Motor neuron (in vitro differentiated cells): ENCODE measurements at places on chromosomes 11 and 22. TPM values are rescaled to one million over a fixed set of nuclear protein-coding genes. Genes with fewer than 3 reads are reported as not detected.

- peak; percentile 15 for ATAC-seq
Observed at GRCh38 chr11:125224391-125225021, 60.0 kb downstream of the PKNOX2 start.

ATM gene
- 41.2 and 51.1 TPM in 2 replicates for total RNA-seq

ZNF280B gene
- 4.3 and 4.4 TPM in 2 replicates for total RNA-seq

RSF1 gene
- 90.2 and 94.8 TPM in 2 replicates for total RNA-seq

KMT2A gene
- total RNA-seq, result 38.6 and 54.9 TPM in 2 replicates

DNA sequence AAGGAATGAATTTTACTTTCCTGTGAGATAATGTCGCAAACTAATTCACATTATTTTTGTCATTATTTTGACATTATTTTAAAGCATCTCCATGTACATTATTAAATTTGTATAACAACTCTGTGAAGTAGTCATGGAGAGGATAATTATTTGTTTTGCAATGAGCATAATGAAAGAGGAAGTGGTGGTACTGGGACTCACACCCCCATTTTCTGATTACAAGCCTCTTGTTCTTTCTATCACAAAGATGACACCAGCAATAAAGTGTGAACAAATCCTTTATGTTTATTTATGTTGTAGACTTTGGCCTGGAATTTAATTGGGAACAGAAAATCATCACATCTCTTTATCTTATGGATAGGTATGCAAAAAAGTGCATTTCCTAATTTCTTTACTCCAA is 522.6 kb downstream of the TMEM135 start:
- no peak for ATAC-seq

DNA sequence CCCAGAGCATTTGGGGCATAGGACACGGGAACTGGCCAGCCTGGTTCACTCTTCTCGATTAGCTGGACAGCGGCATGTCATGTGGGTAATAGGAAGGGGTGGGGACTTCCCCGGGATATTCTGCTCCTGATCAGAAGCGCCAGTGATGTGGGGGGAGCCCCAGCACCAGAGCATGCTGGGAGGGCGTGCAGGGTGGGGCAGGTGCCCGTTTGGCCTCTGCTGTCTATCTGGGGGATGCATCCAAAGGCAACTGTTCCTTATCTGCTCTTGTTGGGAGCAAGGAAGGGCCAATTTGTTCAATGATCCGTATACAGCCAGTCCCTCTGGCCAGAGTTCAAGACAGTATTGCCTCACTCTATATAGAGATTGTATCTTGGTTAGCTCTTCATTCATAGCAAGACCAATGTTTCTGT is 43.6 kb downstream of the PPARA start:
- ATAC-seq, result no peak

DNA sequence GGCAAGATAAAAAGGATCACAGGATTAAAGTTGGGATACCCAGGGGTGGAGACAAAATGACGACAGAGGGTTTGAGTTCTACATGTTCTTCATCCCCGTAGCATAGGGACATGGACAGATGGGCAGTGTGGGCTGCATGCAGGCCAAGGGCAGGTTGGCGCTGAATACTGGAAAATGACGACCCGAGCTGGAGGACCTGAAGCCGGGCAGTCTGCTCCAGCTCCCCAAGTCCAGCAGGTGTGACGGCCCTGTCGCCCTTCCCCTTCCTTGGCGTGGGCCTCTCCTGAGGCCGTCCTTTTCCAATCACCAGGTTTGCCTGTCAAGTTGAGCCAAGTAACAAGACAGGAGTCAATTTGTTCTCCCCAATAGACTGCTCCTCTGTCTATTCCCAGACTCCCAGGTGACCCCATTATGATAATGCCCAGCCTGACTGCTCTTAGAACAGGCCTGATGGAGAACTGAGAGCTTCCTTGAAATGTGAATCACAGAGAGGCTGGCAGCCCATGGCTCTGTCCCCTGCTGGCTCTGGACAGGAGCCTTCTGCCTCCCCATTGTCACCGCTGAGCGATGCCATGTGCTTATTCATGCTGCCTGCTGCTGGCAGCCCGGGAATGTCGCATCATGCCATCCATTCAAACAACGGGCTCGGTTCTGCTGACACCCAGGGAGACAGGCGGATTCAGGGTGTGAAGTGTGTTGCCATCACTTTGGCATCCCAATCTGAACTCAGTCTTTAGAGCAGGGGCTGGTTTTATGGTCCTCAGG is 392.1 kb downstream of the NTM start:
- no peak for ATAC-seq

OR8G5 gene
- total RNA-seq, result not detected in 2 replicates

LRP4 gene
- total RNA-seq, result 0.48 and 1.1 TPM in 2 replicates

DNA sequence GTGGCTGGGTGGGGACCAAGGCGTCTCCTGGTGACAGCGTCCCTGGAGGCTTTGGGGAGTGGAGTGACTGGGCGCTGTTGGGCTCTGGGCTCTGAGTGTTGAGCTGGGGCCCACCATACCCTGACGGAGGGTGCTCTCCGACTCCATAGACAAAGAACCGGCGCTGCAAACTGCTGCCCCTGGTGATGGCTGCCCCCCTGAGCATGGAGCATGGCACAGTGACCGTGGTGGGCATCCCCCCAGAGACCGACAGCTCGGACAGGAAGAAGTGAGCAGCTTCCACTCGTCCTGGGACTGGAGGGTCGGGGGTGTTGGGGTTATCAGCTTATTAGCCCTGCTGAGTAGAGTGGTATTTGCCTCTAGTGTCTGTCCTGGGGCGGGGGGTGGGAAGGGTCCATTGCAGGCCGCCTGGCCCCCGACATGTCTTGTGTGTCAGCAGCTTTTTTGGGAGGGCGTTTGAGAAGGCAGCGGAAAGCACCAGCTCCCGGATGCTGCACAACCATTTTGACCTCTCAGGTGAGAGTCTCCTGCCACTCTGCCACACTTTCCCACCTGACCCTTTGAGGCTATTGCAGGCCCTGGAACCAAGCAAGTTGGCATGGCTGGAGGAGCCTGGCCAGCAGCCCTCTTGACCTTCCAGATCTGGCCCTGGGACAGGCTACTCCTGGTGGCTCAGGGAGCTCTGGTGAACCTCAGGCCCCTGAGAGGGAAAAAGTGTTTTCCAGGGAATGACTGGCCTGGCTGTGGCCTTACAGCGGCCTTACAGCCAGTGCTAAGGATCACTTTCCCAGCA is 7.6 kb downstream of the CLDN5 start:
- ATAC-seq, result no peak

DNA sequence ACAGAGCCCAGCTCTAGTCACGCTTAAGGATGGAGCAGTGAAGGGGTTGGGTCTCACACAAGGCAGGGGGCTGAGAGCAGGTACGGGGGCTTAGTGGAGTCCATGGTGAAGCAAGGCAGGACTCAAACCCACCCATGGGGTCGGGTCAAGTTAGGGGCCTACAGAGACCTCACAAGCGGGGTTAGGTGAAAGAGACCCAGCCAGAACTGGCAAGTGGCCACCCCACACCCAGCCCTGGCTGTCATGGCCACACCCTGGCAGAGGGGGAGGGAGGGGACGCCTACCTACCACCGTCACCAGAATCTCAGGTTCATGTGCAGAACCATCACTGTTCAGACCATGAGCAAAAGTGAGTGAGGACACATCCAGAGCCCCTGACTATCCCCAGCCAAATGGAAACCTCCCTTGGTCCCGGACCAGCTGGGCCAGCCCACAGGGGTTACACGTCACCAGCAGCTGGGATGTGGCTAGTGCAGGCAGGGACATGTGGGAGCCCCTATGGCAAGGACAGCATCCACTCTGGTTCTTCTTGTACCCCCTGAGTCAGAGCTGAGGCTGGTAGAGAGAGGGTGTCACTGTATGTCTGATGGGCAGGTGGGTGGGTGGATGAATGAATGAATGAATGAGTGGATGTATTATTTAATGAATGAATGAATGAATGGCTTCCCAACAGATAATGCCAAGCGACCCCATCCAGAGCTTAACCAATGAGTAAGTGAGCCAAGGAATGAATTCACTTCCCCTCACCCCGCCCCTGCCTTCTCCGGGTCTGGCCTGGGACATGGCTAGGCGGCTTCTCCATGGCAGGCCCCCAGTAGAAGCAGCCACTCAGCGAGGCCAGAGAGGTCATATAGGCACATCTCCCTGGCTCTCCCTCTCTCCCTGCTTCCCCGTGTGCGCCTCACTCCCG is 681.6 kb downstream of the TBC1D22A start:
- no peak for ATAC-seq

DNA sequence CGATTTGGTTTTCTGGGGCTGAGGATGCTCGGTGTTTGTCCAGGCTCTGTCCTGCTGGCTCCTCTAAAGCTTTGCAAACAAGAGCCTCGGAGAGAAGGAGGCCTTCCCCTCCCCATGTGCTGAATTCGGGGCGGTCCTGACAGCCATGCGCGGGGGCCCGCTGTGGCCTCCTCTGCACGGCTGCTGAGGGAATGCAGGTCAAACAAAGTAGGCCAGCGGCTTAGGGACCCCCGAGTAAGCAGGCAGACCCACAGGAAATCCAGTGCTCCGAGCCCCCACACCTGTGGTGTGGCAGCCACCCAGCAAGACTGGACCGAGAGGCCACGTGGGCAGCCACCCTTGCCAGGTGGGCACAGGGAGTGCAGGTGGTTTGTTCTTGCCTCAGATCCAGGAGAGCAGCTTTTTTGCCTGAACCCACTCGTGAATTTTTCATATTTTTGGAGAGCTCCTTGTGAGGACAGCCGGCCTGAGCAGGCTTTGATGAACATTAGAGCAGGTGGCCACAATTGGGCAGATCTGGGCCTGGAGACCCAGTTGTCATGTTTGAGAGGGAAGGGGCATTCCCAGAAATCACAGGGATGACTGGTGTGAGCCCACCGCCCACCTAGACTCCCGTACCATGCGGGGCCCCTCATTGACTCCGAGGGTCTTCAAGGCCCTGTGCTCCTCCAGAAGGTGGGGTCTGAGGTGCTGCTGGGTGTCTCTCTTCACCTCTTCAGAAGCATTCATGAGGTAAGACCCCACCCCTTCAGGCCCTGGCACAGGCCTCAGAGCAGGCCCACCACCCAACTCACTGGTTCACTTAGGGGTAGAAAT is 43.0 kb upstream of the KCNQ1OT1 start:
- ATAC-seq, result no peak

DNA sequence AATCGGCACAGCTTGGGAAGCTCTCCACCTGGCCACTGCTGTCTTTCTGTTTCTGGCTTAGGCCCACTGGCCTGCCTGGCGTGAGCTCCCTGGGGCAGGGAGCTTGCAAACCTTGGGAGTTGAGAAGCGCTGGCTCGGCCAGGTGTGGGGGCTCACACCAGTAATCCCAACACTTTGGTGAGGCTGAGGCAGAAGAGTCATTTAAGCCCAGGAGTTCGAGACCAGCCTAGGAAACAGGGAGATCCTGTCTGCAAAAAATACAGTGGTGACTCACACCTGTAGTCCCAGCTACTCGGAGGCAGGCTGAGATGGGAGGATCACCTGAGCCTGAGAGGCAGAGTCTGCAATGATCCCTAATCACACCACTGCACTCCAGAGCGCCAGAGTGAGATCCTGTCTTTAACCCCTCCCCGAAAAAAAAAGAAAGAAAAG is 4.0 kb downstream of the AP5B1 start:
- ATAC-seq, result no peak

GRCh38 chr11:48099916-48100446 is 116.6 kb upstream of the OR4B1 start:
- ATAC-seq, result no peak

GRCh38 chr22:39773976-39774539 is 119.5 kb downstream of the ENTHD1 start:
- ATAC-seq, result no peak

GRCh38 chr11:126312961-126313360 is 9.1 kb downstream of the DCPS start:
- ATAC-seq, result no peak

- no peak for ATAC-seq
Observed at GRCh38 chr11:122271137-122271536, 155.1 kb upstream of the BLID start.

DNA sequence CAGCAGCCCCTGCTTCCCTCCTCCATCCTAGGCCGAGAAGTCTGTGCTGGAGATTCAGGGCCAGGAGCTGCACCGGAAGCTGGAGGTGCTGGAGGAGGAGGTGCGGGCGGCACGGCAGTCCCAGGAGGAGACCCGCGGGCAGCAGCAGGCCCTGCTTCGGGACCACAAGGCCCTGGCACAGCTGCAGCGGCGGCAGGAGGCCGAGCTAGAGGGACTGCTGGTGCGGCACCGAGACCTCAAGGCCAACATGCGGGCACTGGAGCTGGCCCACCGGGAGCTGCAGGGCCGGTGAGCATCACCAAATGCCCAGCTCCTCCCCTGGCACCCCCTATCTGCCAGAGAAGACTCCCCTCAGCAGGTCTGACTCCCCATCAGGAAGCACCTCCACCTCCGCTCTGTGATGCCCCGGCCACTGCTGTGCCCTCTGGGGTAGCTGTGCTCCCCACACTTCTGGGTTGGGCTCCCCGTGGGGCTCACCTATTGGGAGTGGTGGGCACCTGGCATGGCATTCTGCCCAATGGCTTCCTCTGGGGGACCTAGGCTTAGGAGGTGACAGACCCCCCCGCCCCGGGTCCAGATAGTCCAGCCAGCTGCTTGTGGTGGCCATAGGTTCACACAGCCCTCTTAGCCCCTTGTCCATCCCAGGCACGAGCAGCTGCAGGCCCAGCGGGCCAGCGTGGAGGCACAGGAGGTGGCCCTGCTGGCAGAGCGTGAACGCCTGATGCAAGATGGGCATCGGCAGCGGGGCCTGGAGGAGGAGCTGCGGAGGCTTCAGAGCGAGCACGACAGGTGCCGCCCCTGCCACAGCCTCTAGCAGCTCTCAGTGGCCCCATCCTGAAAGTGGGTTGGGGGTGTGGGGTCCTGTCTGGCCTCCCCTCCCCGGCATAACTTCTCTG is 6.6 kb upstream of the RPS6KA4 start:
- ATAC-seq, result no peak

RTN4R gene
- total RNA-seq, result 7.6 and 8.1 TPM in 2 replicates

GRCh38 chr11:135008001-135008405 is 596.0 kb upstream of the B3GAT1 start:
- ATAC-seq, result no peak

SYVN1 gene
- 19.2 and 21.8 TPM in 2 replicates for total RNA-seq

DNA sequence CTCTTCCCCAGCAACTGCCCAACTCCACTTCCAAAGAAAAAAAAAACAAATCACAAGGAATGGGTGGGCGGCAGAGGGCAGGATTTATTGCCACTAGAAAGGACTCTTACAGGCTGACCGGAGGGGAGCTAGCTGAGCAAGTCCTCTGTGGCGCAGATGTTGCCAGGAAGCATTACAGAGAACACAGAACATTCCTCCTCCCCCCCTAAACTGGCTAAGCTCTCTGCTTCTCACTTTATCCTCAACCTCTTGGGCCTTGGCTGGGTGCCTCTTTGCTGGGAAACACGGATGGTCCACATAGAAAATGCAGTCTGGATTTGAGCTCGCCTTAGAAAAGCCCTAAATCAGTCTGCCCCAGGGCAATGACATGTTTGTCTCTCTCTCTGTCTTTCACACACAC is 12.6 kb upstream of the FJX1 start:
- peak; percentile 65 for ATAC-seq

- ATAC-seq, result peak; percentile 8
Observed at GRCh38 chr11:57479911-57480310, 19.6 kb downstream of the RTN4RL2 start.

DNA sequence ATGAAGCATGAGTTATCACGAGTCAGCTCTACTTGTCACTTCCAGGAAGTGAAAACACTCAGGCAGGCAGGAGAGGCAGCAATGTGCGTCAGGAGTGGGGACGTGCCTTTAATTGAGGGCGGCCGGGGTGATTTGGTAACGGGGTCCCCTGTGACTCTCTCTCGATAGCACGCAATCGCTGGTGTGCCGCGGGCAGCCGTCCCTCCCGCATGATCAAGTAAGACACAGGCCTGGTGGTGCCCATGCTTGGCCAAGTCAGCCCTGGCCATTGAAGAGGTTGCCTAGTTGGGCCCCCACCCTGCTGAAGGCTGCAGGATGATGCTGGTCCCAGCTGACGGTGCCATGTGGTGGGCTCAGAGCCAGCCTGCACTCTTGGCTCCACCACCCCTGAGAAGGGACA is 29.7 kb downstream of the CACNG2 start:
- ATAC-seq, result no peak
